ENCODE measurements at places on chromosomes 11 and 22. TPM values are rescaled to one million over a fixed set of nuclear protein-coding genes. Genes with fewer than 3 reads are reported as not detected.

C1QTNF4 gene
- not detected for total RNA-seq

CEP126 gene
- 1.2 TPM for total RNA-seq

BTBD18 gene
- total RNA-seq: not detected

FZD4 gene
- 10.5 TPM for total RNA-seq

C22orf23 gene
- 1.1 TPM for total RNA-seq

SPI1 gene
- total RNA-seq: not detected
